ENCODE measurements at places on chromosomes 12 and 14.

GRCh38 chr14:72916174-72916573, 10.1 kb upstream of the DCAF4 start:
- DNase-seq: no peak

DNA sequence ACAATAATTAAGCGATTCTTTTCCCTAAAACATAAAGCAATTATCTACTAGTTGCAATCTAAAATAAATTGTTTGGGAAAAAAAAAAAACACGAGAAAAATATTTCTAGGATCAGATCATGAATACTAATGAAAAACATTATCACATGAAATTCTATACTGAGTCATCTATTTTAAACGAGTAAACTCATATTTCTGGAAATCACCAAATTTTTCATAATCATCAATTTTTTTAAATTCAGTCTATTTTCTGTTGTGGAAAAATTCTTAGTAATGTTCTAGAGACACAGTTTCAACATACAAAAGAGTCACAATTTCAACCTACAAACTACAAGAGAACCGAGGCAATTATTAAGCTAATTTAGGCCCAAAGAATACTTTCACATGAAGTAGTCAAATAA, 245.6 kb upstream of the SOX5 start:
- no peak for DNase-seq

DNA sequence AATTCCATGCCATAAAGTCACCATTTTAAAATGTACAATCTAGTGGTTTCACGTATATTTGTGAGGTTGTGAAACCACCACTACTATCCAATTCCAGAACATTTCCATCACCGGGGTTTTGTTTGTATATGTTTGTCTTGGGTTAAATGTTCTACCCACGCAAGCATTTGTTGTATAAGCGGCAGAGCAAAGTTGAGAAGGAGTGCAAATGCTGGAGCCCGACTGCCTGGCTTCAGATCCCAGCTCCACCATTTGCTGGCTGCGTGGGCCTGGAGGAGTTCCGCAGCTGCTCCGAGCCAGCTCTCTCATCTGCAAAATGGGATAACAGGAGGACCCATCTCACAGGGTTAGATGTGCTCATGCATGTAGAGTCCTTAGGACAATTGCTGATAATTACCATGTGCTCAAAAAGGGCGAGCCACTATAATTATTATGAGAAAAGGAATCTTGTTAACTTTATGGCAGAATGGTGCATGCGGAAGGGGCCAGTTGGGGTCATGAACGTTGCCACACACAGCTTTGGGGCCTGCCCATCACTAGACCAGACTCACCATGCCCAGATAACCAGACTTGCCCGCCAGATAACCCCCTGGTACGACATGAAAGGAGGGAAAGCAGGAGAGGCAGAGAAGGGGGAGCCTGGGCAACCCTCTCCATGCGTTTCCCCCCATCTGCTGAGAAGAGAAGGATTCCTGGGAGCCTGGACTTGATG, 6.4 kb downstream of the ACTN1 start:
- no peak for DNase-seq

DNA sequence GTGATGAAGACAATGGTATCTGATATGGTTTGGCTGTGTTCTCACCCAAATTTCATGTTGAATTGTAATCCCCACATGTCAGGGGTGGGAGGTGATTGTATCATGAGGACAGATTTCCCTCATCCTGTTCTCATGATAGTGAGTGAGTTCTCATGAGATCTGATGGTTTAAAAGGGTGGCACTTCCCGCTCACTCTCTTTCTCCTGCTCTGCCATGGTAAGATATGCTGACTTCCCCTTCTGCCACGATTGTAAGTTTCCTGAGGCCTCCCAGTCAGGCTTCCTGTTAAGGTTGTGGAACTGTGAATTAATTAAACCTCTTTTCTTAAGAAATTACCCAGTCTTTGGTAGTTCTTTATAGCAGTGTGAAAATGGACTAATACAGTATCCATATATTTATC, 25.6 kb upstream of the PTHLH start:
- no peak for DNase-seq

- DNase-seq: no peak
These were observed 659.8 kb downstream of the DIO2 start for GRCh38 chr14:79551523-79551922.

- no peak for DNase-seq
These were observed 1.2 kb downstream of the CRY1 start for GRCh38 chr12:107091989-107092641.

- DNase-seq: no peak
These were observed 2.6 kb downstream of the MYF6 start for GRCh38 chr12:80709811-80710726.

- no peak for DNase-seq
These were observed 51.2 kb downstream of the TESPA1 start for GRCh38 chr12:54933376-54933775.

DNA sequence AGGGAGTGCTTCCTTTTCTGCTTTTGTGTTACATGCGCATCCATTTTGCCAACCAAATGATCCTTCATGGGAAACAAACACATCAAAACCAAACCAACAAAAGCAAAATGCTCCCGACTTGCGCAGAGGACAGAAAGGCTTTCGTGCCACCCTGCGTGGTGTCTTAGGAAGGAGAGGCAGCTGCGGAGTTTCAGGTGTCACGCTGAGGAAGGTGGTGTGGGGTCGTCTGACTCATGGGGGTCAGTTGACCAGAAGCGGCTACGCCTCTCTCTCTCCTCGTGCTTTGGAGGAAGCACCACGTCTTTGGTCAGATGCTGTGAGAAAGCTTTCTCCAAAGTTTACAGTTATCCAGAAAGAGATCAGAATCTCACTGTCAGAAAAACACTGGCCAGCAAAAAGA, 7.9 kb downstream of the EMP1 start:
- no peak for DNase-seq

- no peak for DNase-seq
These were observed 14.2 kb upstream of the SLC24A4 start for GRCh38 chr14:92308716-92309115.

DNA sequence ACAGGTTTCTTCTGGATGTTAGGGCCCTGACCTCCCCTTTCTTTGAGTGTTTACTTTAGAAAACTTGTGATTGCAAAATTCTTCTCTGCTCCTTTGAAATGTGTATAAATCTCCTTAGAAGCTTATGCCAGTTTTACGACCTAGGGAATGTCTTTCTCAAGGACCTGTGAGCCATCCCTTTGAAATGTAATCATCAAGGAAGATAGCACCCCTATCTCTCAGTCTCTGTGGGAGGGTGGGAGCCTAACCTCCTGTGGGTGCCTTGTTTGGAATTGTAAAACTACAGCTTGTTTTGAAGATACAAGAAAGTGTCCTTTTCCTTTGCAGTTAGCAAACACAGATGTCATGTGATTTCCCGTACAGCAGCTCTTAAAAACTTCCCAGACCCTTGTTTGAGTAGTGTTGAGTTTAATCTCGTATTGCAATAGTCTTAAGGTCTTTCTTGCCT, 3.3 kb downstream of the OR10AD1 start:
- DNase-seq: no peak

DNA sequence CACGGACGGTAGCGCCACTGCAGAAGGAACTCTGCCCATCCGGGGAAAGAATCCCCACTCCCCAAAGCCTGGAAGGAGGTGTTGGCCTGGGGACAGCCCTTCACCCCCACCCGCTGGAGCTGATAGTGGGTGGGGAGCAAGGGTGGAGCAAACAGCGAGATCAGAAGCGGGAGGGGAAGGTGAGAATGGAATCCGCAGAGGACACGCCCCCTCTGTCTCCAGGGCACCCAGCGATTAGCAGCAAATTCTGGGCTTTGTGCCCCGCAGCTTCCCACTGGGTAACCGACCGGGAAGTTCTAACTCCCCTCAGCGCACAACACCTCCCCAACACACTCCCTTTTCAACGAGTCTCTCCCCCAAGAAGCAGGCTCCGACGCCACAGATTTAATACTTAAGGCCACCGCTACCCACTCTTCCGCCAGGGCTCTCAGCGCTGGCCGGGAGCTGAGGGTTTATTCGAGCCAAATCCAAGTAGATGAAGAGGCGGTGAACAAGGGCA, 1.4 kb downstream of the SLC25A29 start:
- DNase-seq: no peak

DNA sequence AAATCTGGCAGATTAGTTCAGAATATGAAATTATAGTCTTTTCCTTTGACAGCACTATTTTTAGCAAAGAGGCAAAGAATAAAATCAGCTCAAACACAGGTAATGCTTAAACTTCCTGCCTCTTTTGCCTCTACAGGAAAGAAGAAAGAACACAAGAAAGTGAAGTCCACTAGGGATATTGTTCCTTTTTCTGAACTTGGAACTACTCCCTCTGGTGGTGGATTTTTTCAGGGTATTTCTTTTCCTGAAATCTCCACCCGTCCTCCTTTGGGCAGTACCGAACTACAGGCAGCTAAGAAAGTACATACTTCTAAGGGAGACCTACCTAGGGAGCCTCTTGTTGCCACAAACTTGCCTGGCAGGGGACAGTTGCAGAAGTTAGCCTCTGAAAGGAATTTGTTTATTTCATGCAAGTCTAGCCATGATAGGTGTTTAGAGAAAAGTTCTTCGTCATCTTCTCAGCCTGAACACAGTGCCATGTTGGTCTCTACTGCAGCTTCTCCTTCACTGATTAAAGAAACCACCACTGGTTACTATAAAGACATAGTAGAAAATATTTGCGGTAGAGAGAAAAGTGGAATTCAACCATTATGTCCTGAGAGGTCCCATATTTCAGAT, 17.4 kb downstream of the TMPO start:
- no peak for DNase-seq

DNA sequence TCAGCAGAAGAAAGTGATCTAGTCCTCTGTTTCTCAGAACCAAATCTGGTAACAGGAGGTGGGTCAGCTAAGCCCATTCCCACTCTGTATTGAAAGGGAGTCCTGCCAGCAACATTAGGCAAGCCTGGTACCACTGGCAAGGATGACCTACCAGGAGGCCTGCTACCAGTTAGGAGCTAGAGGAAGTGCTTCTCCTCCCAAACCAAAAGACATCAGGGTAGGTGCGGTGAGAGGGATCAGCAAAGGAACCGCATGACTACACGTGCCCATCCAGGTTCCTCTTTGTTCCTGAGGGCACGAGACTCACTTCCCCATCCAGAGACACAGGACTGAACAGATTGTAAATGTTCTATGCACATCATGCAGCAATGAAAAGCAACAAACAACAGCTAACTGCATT, 2.8 kb downstream of the KLRC4 start:
- no peak for DNase-seq

- DNase-seq: no peak
These were observed 2.8 kb downstream of the SYNDIG1L start for GRCh38 chr14:74423246-74423645.

DNA sequence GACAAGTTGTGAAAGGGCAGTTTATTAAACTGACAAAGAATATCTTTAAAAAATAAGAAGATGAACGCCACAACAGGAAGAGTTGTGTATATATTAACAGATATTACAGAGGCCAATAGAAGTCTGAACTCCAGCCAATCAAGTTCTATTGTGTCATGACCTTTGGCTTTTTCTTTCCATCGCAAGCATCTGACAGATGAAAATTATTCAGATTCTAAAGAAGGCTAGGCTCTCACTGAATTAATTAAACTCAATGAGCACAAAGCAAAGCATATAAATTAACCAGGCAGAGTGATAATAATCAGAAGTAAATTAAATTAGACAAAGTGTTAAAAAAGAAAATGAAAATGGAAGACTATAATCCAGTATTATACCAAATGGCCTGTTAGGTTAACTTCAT, 62.0 kb upstream of the PYGL start:
- no peak for DNase-seq

DNA sequence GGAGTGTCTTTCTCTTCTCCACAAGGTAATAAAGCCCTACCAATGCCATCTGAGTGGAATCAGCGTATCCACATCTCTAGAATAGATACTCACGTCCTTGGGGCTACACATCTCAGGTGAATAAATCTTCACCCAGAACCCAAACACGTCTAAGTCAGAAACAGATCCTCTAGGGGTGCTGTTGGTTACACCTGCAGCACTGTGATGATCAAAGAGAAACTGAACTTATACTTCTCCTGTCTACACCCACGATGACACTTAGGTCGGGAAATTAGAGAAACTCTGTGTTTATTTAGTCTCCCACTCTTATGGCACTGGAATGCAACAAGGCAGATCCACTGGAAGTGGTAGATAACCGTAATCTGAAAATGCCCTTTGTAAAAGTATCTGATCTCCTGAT, 46.2 kb downstream of the WIF1 start:
- DNase-seq: no peak

DNA sequence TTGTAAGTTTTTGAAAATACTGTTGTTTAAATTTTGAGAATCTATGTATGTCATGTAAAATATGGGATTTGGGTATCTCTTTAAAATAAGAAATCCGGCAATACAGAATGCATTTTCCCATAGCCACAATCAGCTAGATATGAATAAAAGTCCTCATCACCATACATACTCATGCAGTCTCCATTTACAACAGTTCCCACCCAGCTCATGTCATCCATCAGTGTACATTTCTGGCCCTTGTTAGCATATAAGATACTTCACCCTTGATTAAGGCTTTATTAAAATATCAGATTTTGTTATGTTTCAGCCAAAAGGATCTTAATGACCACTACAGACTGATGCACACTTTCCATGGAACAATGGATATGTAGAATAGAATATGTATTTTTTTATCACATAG, 218.0 kb downstream of the DPY19L2 start:
- DNase-seq: no peak

DNA sequence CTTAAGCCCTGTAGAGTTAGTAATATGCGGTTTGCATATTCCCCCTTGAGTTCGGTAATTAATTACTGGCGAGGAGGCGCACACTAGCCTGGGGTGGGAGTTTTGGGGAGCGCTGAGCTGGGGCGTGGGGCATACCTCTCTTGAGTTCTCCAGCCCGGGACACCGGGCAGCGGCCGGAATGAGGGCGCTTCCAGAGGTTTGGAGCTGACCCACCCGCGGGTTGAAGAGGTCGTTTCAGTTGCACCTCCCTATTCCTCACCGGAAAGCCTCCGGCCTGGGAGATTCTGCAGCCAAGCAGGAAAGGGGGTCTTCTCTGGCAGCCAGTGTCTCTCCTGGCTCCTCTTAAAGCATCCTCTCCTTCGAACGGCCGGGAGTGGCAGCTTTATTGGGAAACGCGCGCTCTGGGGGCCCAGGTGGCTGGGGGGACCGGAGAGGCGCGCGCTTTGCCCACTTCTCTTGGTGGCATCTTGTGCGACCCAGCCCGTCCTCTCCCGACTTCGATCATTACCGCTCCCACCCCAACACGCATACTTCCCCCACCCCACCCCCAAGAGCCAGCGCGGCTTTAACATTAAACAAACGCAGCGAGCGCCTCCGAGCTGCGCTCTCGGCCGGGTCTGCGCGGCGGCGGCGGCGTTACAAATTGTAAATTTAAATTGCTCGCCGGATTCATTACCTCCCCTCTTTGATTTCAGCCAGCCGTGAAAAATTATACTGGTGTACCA, 3.9 kb upstream of the LHX5 start:
- DNase-seq: no peak

DNA sequence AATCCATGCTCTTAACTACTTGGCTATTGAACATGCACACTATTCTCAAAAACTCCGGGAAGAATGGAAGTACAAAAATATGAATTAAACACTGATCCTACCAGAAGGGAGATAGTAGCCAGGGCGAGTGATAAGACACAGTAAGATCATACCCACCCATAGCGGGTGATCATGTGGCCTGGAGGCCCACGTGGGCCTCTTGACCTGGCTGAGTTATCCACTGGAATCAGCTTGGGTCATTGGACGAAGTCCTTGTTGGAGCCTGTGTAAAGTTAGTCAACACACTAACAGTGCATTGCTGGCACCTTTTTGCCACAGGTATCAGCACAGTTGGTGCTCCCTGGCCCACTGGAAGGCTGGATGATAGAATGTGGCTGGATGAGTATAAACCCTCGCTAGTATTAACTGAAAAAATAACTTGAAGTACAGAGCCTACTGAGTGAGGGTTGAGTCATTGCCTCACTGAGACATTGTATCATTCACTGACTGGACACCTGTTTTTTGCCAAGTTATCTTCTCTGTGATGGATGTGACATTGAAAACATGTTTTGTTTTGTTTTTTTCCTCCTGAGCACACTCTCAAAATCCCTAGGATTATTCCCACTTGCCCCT, 149.2 kb upstream of the FUT8 start:
- DNase-seq: no peak

Measured in stimulated activated CD4-positive, alpha-beta T cell treated with anti-CD3 and anti-CD28 coated beads, Interleukin-15, amount 100 ng/mL, for 1 hour (primary cell).